ENCODE measurements at places on chromosomes 6 and 20.

- no peak for DNase-seq
Observed at GRCh38 chr6:169425628-169426370, 172.2 kb upstream of the THBS2 start.

DNA sequence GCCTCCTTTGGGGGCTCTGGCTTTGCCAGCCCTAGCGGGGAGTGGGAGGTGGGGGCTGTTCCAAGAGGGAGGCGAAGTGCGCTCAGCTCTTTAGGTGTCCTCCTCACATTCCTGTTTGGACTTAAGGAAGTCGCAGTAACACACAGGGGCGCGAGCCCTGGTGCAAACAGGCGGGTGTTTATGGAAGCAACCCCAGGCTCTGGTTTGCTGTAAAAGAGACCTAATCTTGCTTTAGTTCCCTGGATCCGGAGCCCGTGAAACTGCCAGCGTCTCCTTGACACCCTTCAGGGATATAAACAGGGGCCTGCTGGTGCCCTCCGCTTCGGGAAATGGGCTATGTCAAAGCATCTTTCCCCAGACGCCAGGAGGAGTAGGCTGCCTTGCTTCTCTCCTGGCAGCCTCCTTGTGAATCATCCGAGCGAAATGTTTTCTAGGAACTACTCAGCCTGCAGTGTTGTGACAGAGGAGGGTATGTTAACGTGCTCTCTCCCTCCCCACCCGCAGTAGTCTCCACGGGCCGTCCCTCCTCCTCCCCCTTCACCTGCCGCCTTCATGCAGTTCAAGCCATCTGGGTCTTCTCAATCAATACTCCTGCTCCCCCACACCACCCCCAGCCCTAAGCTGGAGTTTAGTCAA is 168.0 kb upstream of the LRFN2 start:
- no peak for DNase-seq

DNA sequence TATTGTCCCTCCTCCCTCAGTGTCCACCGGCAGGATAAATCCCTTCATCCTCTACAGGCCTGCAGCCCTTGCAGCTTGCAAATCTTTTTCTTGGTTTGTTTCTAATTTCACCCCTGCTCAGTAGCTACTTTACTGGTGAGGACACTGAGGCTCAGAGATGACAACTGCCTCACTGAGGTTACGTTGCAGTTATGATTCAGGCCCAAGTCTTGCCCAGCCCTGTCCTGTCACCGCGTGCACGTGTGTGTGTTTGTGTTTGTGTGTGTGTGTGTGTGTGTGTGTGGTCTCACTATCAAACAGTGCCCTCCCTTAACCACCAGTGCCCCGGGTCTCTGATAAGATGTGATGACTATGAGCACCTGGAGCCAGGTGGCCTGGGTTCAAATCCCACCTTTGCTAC is 21.1 kb downstream of the FAM110A start:
- no peak for DNase-seq

GRCh38 chr20:32387252-32387651 is 29.1 kb downstream of the ASXL1 start:
- peak; percentile 26 for DNase-seq

- no peak for DNase-seq
Observed at GRCh38 chr20:44089987-44090674, 96.9 kb downstream of the JPH2 start.

GRCh38 chr6:39407446-39407993 is 85.0 kb upstream of the KCNK16 start:
- DNase-seq: no peak

DNA sequence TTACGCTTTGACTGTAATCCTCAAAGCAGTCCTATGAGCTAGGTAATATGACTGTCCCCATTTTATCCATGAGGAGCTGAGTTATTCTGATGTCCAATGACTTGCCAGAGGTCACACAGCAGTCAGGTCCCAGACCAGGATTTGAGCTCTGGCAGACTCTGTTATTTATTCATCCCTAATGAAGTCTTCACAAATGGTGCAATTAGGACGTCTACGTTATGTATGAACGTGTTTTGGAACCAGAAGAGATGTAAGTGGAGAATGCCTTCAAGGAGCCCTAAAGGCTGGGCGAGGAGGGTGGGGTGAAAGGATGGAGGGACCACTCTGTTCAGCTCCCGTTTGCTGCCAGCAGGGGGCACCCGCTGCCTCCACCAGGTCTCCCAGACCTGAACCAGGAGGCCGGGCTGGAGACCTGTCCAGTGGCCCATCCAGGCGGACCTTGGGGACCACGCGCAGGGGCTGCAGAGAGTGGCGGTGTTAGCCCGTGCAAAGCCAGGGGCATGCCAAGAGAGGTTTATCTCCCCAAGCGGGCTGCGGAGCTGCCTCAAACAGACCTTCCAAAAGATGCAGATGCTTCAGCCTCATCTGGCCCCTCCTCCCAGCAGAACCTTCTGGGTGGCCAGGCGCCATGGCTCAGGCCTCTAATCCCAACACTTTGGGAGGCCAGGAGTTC is 15.2 kb upstream of the ZNF335 start:
- DNase-seq: peak; percentile 68

- peak; percentile 57 for DNase-seq
Observed at GRCh38 chr20:21235484-21236445, 67.4 kb upstream of the XRN2 start.

DNA sequence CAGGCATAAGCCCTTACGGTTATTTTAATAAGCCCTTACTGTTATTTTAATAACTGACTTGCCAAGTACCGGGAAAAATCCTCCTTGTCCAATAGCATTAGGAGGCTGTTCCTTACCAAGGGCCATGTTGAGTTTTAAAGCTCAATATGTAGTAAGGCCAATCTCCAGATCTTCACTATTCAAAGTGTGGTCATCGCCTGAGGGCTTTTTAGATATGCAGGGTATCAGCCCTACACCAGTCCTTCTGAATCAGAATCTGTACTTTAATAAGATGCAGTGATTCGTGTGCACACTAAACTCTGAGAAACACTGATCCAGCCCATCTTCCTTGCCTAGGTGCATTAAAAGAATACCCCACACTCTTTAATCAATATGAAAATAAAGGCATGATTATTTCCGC is 72.8 kb upstream of the ZNF133 start:
- DNase-seq: no peak

- DNase-seq: no peak
Observed at GRCh38 chr6:144781836-144782235, 496.7 kb downstream of the UTRN start.

DNA sequence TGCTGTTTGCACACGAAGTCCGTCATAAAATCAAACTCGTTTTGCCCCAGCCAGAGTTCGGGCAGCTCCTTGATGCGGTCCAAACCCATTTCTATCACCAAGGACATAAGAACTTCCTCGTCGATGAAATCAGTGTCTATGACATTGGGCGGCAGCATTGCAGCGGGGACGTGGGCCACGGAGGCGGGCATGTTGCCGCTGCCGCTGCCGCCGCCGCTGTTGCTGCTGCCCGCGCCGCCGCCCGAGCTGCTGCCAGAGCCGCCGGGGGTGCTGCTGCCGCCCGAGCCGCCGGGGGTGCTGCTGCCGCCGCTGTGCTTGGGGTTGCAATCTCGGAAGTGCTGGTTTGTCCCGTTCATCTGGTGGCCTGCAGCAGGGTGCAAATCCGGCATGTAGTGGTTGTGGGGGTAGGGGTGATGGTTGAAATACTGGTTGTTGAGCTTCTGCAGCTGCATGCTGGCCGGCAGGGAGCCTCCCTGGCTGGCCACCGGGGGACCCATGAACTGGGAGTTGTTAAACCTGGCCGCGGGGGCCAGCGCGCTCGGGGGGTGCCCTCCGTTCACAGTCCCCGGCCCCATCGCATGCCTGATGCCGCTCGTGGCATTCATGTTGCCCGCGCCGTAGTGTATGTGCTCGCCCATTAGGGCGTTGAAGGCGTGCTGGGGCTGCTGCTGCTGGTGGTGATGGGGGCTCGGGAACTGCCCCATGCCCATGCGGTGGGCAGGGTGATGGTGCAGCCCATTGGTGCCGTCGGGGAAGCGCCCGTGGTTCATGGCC is 1.1 kb downstream of the CITED2 start:
- DNase-seq: peak; percentile 63

DNA sequence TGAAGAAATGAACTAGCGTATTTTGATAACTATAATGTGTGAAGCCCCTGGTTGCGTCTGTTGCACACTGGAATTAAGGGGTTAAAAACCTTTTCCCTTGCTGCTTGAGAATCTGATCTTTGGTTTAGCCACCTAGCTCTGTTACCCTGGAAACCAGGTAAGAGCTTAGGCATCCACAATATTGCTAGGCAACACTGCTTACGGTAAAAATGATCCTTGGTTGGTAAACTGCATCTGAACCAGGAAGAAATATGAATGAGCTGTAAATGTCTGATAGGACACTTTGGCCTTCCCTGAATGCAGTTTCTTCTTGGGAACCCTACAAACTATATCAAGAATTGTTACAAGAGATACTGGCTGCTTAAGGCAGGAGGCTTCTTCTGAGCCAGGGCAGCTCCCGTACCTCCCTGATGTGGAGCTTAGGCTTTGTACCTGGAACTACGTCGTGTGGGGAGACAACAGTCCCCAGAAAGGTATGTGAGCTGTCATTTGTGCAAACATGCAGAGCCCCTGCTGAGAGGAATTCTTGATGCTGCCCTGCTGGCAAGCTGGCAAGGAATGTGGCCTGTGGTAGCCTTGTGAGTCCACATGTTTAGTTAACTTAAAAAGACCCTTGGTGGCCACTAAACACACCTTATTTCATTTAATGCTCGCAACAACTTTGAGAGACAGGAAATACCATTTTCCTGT is 18.4 kb downstream of the UBE3D start:
- DNase-seq: no peak

GRCh38 chr6:33750244-33750991 is 3.7 kb upstream of the IP6K3 start:
- no peak for DNase-seq

- no peak for DNase-seq
Observed at GRCh38 chr6:56766806-56767178, 124.1 kb upstream of the DST start.
